Urothelium cell line (cell line): ENCODE measurements at places on chromosomes 5 and 9.

DNA sequence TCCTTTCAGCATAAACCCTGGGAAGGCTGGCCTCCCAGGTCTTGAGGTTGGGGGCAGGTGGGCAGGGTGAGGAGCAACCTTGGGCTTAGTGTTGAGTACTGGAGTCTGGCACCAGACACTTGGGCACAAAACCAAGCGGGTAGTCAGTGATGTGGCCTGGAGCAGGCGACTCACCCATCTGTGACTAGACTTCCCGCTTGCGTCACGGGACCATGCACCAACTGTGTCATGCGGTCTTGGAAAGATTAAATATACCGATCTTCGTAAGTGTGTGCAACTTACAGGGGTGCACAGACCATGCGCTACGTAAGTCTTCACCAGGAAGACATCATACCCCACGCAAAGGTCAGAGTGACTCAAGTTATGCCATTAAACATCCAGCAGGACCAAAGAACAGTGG, 304.4 kb upstream of the IRX4 start:
- no peak for DNase-seq

DNA sequence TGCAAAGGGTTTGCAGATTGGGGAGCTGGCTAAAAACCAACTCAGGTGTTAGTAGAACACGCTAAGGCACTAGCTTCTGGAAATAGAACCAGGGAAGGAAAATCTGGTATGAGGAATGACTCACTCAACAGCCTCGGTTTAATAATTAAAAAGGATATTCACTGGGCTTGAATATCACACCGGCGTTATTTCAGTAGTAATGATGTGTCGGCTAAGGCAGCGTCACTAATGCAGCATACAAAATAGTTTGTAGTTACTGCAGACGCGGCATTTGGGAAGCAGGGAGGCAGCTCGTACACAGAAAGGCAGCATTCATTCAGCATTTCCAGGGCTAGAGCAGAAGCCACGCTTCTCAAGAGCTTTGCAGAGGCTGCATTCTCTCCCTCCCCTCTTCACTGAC, 1.7 kb downstream of the ADRA1B start:
- no peak for DNase-seq

DNA sequence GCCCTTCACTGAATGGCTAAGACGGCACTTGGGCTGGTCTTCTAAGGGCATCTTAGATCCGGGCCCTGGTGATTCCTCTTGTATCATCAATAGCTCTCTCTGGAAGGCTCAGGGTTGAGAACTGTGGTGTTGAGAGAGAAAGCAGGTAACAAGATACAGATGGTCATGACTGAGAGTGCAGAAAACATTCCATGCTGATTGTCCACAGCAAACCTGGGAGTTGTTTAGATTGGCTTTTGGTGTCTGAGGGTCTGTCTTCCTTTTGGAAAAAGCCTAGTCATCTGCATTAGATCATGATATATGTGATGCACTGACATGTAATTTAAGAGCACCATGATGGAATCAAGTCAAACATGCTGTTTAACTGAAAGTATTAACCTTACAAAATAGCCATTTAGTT, 331.9 kb downstream of the ADAMTS6 start:
- no peak for DNase-seq

- DNase-seq: no peak
Observed at GRCh38 chr5:28117273-28117672, 1078.9 kb upstream of the CDH9 start.

- no peak for DNase-seq
Observed at GRCh38 chr5:62144401-62145022, 161.5 kb upstream of the KIF2A start.

DNA sequence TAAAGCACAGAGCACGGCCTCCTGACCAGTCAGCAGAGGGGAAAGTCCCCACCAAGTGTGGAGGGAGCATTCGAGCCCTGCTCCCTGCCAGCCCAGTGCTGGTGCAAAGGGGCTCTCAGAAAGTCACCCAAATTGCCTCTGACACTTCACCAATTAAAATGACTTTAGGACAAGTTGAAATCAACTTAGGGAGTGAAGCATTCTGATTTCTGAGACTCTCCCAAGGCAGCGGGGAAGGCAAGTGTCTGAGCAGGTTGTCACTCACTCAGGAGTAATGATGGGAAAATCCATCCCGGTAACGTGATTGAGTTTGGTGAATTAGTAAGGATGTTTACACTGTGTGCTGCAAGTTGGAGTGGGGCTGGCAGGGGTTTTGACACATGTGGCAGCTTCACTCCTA, 73.7 kb downstream of the PCDH1 start:
- no peak for DNase-seq

DNA sequence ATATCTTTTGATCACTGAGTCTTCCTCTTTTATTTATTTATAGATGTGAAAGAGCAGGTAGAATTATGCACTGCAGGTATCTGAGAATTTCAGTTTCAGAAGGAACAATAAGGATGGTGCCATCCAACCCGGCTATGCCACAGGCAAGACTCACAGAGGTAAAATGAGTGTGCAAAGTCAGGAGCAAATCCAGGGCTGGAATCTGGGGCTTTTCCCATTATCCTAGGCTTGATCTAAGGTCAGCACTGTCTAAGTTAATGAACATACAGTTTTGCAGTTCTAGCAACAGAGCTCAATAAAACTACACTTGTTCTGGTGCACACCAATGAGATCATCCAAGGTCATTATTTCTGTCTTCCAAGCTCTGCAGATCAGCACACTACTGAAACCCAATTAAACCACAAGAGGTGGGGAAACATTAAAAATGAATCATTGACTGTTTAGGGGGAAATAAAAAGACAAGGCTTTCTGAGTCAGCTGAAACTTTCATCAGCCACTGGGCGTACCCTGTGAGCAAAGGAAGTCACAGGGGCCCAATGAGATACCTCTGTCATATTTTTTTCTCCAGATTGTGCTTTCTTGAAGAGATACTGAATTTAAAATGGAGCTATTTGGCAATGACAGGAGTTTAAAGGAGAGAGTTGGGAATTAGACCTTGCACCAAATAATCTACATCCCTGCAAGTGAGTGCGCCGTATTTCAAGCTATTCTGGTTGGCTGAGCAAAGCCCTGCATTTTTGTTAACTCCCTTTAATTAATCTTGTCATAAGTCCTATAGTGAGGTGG, 662.2 kb upstream of the ZNF608 start:
- DNase-seq: peak; percentile 74

DNA sequence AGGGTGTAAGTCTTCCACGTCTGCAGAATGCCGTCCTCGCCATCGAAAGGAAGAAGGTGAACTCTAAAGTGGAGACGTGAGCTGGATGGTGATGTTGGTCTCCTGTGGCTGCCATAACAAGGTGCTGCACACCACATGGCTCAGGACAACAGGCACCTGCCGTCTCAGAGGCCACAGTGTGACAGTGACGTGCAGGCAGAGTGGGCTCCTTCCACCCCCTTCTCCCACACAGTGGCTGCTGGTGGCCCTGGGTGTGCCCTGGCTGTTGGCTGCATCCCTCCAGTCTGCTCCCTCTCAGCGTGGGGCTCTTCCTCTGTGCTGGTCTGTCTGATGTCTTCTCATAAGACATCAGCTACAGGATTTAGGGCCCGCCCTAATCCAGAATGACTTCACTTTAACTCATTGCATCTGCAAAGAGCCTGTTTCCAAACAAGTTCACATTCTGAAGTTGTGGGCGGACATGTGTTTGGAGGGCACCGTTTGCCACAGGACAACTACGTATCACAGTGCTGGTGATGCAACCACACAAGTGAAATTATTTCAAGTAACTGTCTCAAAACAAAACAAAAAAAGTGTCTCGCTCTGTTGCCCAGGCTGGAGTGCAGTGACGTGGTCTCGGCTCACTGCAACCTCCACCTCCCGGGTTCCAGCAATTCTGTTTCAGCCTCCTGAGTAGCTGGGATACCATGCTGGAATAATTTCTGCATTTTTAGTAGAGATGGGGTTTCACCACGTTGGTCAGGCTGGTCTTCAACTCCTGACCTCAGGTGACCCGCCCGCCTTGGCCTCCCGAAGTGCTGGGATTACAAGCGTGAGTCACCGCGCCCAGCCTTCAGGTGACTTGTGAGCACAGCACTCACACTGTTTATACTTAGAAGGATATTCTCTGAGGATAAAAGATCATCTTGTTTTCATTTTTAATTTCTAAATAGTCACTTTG, 31.2 kb upstream of the CLPTM1L start:
- DNase-seq: no peak

DNA sequence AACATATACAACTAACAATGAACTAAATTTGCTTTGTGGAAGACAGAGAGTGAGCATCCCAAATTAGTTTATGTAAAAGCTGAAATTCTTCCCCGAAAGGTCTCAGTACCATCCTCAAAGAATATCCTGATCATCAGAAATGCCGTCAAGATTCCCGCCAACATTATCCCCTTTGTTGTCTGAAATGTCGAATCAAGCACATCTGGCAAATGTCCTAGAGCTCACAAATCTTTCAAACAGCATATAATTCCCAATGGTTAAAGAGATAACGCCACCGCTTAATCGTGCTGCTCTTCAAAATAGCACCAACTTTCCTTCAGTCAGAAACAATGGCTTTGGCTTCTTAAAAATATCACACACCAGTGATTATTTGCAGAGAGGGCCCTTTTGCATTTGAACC, 23.8 kb downstream of the MORN5 start:
- no peak for DNase-seq

DNA sequence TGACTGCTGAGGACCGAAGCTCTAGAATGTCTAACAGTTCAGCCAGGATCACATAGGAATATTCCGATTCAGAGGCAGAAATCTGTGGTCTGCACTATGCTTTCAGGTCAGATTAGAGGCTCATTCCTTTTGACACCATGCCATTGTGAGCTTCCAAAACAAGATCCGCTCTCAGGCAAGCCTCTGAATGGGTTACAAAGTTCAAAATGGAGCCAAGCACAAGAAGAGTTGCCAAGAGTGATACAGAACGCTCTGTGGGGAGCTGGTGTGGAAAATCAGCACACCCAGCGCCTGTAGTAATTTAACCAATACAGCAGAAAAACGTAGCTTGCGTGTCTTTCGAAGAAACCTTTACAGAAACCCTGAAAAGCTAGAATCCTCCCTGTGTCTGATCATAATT, 33.3 kb upstream of the FAT2 start:
- no peak for DNase-seq

DNA sequence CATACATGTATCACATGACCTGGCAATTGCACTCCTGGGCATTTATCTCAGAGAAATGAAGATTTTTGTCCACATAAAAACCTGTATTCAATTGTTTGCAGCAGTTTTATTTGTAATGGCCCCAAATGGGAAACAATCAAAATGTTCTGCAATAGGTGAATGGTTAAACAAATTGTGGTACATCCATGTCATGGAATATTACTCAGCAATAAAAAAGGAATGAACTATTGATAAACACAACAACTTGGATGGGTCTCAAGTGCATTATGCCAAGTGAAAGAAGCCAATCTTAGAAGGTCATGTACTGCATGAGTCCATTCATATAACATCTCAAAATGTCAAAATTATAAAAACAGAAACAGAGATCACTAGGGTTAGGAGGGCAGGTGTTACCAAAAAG, 1.5 kb upstream of the NDUFS4 start:
- DNase-seq: no peak

- DNase-seq: no peak
Observed at GRCh38 chr9:82320566-82320965, 332.0 kb downstream of the SPATA31D1 start.

DNA sequence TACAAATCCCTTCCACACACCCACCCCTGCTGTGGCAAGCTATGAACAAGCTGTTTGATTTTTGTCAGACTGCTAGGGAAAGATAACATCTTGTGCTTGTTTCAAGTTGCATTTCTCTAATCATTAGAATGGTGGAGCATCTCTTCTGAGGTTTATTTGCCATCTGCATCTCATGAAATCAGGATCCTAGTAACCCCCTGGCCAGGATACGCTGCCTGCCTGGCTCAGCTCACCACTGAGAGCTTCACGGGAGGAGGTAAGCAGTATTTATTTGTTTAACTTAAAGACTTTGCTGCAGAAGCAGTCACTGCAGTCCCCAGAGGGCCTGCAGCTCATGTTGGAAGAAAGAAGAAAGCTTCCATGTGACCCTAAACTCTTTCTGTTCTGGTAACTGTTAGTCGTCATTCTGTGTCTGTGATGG, 83.3 kb upstream of the CXCL14 start:
- DNase-seq: no peak

- no peak for DNase-seq
Observed at GRCh38 chr9:79572608-79573411, 1.0 kb downstream of the TLE4 start.

GRCh38 chr9:16358751-16359150, 511.7 kb downstream of the BNC2 start:
- DNase-seq: no peak

GRCh38 chr9:9202276-9202675, 1402.7 kb upstream of the DMAC1 start:
- DNase-seq: no peak

- peak; percentile 67 for DNase-seq
Observed at GRCh38 chr9:136204838-136205706, at the start of gene LHX3. Gene LHX3 (minus strand): TSS chr9:136205128. CDS start chr9:136205012, 116 bp downstream.

DNA sequence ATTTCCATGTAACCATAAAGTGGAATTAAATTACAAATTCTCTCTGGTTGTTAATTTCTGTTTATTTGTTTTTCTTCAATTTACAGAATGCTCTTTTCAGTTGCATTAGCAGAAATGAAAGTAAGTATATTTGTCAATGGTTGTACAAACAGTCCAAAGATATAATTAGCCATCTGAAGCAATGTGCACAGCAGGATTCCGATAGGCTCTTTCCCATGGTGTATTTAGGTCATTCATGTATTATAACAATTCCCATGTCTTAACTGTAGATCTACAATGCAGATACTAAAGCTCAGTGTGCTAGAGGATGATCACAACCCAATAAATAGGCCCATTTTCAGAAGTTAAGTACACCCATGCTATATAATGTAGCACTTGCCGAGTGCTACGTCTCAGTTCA, 43.8 kb downstream of the RECK start:
- no peak for DNase-seq

- DNase-seq: peak; percentile 77
Observed at GRCh38 chr5:173302546-173303155, 25.6 kb downstream of the STC2 start.

- no peak for DNase-seq
Observed at GRCh38 chr5:178241688-178242231, 9.2 kb upstream of the PHYKPL start.

DNA sequence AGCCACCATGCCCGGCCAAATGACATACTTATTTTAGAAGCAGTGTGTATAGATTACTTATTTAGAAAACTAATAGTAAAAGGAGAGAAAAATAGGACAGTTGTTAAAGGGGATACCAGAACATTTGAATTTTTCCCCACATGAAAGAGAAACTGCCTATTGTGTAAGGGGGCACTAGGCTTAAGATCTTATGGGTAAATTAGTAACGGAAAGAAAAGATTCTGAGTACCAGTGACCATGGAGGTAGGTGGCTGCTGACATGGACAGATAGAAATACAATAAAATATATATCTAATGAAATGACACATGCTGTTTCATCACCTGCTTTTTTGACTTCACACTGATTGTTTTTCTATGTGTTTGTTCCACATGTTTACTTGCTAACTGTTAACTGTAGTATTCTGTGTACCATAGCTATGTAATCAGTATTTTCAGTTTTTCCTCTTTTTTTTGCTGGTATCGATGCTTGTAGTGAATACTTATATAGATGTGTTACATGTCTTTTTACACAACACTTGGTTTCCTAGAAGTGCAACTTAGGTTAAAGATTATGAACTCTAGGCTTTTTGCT, 3.0 kb upstream of the DNAJC21 start:
- DNase-seq: no peak

GRCh38 chr9:13576101-13576500, 296.6 kb upstream of the MPDZ start:
- no peak for DNase-seq
